Vagina (tissue), 2 donors: ENCODE measurements at places on chromosomes 7 and 10. TPM values are rescaled to one million over a fixed set of nuclear protein-coding genes. Genes with fewer than 3 reads are reported as not detected.

GRCh38 chr7:39691821-39692220 is 68.4 kb downstream of the RALA start:
- H3K36me3 ChIP-seq, result peaks cover 21% of the 10 kb centered on the region
- no peaks in the 10 kb centered on the region for H3K27me3 ChIP-seq
- no peak for DNase-seq
- H3K4me1 ChIP-seq, result no peaks in the 10 kb centered on the region

- no peaks in the 10 kb centered on the region for H3K27me3 ChIP-seq
- no peak for DNase-seq
- H3K36me3 ChIP-seq, result no peaks in the 10 kb centered on the region
- no peak overlapping the region for H3K27ac ChIP-seq
- no peaks in the 10 kb centered on the region for H3K4me1 ChIP-seq
Measured at GRCh38 chr7:86846494-86847190, 202.9 kb downstream of the GRM3 start.

GRCh38 chr10:117350909-117351308 is 24.3 kb downstream of the PDZD8 start:
- no peak overlapping the region for H3K27ac ChIP-seq
- no peaks in the 10 kb centered on the region for H3K36me3 ChIP-seq
- no peak overlapping the region for H3K4me3 ChIP-seq
- no peaks in the 10 kb centered on the region for H3K27me3 ChIP-seq
- no peak for DNase-seq
- peaks cover 46% of the 10 kb centered on the region for H3K4me1 ChIP-seq

HTR7 gene
- total RNA-seq, result 0.74 TPM

STAG3 gene
- total RNA-seq, result not detected

BHLHA15 gene
- total RNA-seq, result not detected
